ENCODE measurements at places on chromosomes 1 and 21.

DNA sequence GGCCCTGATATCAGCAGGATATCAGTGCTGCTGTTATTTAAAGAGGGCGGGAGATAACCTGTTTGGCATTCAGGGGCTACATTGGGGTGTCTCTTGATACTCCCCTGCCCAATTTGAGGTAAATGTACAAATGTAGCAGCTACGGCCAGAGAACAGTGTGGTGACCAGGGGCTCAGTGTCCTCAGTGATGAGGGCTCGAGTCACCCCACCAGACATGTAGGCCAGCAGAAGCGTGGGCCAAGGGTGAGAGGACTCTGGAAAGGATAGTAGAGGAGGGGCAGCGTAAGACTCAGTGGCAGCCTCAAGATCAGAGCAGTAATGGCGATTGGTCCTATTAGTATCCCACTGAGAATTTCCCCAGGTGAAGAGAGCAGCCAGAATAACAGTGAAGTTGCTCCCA, 108.4 kb downstream of the XCL2 start:
- no peak for DNase-seq

- DNase-seq = no peak
Observed at GRCh38 chr1:35173909-35174540, 18.9 kb downstream of the SFPQ start.

DNA sequence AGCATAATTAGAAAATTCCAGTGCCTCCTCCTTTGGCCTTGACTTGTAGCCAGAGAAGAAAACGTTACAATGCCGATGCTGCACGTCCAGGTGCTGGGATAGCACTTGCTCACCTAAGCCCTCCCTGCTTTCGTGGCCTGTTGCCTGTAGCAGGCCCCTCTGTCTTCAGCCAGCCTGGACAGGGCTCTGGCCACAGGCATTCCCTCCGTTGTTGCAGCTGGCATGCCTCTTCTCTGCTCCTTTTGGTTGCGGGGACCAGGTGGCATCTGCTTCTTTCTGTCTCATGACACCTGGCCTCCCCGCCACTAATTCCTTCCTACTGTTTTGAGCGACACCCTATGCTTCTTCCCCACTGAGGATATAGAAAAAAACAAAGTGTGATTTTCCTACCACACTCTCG, 54.6 kb upstream of the MORC3 start:
- no peak for DNase-seq

DNA sequence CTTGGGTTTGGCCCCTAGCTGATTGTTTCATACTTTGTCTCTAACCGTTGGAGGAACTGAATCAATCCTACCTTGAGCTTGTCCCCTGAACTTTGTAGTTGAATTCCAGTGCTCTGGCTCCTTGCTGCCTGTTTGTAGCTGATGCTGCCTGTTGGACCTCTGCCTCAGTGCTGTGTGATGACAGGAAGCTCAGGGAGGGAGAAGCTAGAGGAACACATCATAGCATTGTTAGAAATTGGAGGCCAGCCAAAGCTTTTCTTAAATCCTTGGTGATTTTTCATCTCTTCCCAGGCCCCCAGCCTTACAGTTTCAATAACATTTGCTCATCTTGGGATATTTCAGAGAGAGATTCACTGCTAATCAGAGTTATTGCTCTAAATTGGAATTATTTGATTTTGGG, 34.0 kb downstream of the MACF1 start:
- DNase-seq = peak; percentile 49

DNA sequence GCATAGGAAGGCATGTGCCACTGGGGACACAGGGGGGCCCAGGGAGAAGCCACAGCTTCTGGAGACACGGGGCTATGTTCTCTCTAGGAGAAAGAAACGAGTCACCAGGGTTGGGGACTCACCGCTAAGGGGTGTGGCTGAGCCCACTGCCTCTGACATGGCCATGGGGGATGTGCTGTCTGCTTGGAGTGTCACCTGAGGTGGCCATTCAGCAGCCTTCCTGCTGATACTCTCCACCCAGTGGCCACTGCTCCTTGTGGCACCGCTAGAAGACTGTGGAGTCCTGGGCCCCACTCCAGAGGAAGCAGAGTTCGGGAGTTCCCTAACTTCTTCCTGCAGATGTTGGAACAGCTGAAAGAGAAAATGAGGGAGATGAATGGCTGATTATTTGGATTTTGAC, 91.2 kb upstream of the SLC45A1 start:
- DNase-seq = no peak

DNA sequence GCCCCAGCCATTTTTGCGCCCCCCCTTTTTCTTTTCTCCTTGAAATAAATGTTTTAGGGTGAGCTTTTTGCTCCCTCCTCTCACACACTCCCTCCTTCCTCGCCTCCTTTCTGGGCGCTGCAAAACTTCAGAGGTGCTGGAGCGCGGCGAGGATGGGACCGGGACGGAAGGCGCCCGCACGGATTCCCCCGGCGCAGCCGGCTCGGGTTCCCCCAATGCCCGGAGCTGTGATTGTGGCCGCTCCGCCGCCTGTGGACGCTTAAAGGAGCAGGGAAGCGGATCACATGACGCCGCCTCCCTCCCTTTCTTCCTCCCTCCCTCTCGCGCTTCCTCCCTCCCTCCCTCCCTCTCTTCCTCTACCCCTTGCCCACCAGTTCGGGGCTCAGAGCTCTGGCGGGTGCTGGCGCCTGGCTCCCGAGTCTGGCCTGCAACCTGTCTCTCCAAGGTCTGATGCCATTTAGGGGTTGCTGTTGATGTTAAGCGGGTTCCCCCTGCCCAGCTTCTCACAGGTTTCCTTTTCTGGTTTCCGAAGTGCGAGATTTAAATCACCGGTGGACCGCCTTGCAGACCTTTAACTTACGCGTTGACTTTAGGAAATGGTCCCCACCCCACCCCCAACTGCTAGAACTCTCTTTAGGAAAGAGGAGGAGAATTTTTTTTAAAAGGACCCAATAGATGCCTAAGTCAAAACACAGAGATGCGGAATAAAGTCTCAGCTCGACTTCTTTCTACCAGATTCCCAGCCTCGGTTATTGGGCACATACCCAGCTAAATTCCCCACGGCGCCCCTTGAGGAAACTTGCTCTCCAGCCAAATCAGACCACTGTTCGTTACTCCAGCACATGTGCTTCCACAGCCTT, at the start of gene WLS:
WLS (minus strand) TSS at position 235 of the 860 bp plus-strand sequence; CDS start at position 11, 224 bp downstream.
- DNase-seq = peak; percentile 83

DNA sequence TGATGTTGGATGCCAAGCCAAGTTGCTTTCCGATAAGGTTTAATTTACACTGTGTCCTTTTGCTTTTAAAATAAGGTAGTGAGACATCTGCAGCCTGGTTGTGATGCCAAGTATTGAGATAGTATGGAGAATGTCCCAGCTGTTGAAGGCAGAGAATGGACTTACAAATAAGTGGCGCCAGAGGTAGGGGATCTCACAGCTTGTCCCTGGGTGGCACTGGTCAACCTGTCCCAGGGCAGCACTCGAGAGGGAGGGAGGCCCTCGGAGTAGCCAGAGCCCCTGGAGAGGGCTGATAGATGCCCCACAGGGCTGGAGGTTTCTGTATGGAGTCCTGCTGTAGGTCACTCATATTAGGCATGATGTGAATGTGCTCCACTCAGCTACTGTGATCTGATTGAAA, 98.5 kb downstream of the GALNT2 start:
- no peak for DNase-seq

Data from left cardiac atrium (tissue), 4 donors.